ENCODE measurements at places on chromosomes 16 and 17.

DNA sequence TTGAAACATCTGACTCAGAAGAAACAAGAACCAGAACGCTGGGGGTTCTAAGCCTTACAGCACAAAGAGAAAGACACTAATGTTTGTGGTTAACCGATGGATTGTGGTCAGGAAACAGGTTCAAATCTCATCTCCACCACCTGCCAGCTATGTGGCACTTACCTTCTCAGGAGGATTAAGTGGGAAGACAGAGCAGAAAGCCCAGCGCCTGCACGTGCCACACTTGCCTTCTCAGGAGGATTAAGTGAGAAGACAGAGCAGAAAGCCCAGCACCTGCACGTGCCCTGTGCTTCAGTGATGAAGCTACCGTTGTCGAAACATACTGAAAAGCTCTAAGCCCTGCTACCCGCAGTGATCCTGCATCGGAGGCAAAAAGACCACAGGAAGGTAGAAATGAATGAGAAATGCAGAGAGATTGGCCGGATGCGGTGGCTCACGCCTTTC, 90.6 kb downstream of the NXN start:
- no peak overlapping the region for H3K4me3 ChIP-seq
- DNase-seq = no peak
- H3K27ac ChIP-seq = no peak overlapping the region

- H3K27me3 ChIP-seq = peaks cover 5% of the 10 kb centered on the region
- H3K4me1 ChIP-seq = no peaks in the 10 kb centered on the region
- no peaks in the 10 kb centered on the region for H3K36me3 ChIP-seq
- DNase-seq = no peak
- H3K4me3 ChIP-seq = no peak overlapping the region
- H3K27ac ChIP-seq = no peak overlapping the region
These were observed 156.2 kb upstream of the TNRC6C start for GRCh38 chr17:77802333-77802615.

DNA sequence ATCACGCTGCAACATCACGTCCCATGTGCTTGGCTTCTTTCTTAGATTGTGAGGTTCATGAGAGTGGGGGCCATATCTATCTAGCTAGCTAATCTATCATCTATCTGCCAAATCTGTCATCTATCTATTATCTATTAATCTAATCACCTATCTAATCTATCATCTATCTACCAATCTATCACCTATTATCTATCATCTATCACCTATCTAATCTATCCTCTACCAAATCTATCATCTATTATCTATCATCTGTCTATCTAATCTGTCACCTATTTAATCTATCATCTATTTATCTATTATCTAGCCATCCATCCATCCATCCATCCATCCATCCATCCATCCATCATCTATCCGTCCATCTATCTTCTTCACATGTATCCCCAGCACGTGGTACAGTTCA, 14.2 kb downstream of the COX6A2 start:
- H3K36me3 ChIP-seq = no peaks in the 10 kb centered on the region
- no peak overlapping the region for H3K27ac ChIP-seq
- no peak overlapping the region for H3K4me3 ChIP-seq
- H3K27me3 ChIP-seq = no peaks in the 10 kb centered on the region
- H3K4me1 ChIP-seq = no peaks in the 10 kb centered on the region

- no peaks in the 10 kb centered on the region for H3K27me3 ChIP-seq
- no peaks in the 10 kb centered on the region for H3K36me3 ChIP-seq
- H3K4me3 ChIP-seq = no peak overlapping the region
- peaks cover 2% of the 10 kb centered on the region for H3K4me1 ChIP-seq
These were observed 27.1 kb downstream of the PRSS54 start for GRCh38 chr16:58267524-58268243.
